ENCODE measurements at places on chromosomes 13 and 19.

DNA sequence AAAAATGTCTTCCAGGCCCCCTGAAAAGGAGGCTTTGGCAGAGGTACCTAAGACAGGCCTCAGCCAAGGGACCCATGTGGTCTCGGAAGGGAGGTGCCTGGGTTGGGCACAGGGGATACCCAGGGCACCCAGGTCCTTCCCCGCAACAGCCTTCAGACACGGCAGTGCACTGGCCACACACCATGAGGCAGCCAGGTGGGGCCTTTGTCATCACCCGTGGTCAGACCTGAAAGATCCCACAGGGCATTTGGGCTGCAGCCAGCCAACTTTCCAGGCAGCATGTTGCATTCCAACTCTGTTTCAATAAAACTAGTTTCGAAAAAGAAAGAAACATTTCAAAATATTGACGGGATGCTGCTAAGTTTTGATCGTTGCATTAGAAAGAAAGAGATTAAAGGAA is 4.7 kb upstream of the TUBGCP3 start:
- no peak for DNase-seq

DNA sequence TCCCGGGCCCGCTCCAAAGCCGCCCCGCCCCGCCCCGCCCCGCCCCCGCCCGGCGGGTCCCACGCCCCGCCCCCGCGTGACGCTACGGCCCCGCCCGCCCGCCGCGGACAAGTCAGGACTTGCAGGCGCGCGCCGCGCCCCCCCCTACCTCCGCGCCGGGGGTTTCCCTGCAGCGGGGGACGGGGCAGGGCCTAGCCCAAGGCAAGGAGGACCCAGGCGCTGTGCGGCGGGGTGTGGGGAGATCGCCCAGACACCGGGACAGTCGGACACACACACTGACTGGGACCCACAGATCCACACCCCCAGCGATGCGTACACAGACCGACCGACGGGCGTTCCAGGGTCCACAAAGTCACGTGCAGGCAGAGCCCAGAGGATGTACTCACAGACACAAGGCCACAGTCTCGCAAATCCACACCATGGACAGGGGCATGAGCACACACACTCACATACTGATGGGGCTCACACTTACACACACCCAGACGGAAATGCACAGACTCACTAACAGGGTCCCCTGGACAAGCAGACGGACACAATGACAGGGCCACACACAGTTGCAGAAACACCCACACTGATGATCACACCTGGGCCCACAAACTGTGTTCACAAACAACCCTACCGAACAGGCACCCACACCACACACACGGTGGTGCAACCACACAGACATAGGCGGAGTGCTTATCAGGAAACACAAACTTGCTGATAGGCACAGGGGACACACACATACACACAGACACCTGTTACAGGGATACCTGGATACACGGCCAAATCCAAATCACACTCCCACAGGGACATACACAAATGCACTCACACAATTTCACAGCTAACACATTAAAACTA is 436 bp upstream of the BBC3 start:
- DNase-seq: peak; percentile 90

DNA sequence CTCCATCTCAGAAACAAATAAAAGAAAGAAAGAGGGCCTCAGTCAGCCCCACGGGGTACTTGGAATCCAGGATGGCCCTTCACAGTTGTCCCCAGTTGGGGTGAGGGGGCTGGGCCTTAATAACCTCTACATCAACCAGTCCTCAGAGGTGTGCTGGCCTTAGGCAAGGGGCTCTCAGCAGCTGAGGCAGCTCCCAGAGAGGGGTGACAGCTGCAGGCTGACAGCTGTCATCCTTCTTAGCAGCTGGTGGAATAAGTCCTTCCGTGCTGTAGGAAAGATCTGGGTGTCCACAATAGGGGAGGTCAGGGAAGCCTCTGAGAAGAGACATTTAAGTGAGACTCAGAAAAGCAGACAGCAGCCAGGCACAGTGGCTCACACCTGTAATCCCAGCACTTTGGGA is 7.4 kb downstream of the BCAM start:
- no peak for DNase-seq

GRCh38 chr19:3477951-3478350 is 2.4 kb downstream of the SMIM24 start:
- no peak for DNase-seq

GRCh38 chr19:35495107-35496064 is 5.1 kb upstream of the KRTDAP start:
- DNase-seq: peak; percentile 72

DNA sequence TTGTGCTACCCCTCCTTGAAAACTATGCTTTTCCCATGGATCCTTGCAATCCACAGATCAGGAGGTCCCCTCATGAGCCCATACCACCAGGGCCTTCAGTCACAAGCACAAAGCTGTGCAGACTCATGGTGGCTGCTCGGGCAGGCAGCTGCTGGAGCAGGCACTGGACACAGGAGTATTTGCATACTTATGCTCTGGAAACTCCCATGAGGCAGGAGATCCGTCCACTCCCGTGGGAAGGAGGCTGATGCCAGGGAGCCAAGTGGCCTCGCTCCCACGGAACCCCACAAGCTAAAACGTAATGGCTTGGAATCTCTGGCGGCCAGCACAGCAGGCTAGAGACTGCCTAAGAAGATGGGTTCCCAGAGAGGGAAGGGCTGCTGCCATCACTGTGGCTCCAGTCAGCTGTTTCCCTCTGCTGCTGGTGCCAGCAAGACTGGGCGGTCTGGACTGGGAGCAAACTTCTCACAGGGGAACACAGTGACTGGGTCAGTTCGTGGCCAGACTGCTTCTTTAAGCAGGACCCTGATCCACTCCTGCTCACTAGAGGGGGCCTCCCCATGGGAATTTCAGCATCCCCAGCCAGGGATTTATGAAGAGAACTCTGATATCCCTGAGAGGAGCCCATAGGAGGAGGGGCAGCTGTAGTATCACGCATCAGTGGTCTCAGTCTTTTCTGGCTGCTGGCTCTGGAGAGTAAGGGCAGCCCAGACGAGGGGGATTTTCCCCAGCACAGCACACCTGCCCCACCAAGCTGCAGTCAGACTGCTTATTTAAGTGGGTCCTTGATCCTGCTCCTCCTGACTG is 370.3 kb upstream of the ATXN8OS start:
- DNase-seq: no peak

- no peak for DNase-seq
Measured at GRCh38 chr13:68257111-68257842, 1027.1 kb upstream of the PCDH9 start.

GRCh38 chr19:33186431-33187182 is 7.5 kb upstream of the LRP3 start:
- no peak for DNase-seq

GRCh38 chr19:56167064-56167578 is 8.7 kb upstream of the GALP start:
- DNase-seq: no peak

DNA sequence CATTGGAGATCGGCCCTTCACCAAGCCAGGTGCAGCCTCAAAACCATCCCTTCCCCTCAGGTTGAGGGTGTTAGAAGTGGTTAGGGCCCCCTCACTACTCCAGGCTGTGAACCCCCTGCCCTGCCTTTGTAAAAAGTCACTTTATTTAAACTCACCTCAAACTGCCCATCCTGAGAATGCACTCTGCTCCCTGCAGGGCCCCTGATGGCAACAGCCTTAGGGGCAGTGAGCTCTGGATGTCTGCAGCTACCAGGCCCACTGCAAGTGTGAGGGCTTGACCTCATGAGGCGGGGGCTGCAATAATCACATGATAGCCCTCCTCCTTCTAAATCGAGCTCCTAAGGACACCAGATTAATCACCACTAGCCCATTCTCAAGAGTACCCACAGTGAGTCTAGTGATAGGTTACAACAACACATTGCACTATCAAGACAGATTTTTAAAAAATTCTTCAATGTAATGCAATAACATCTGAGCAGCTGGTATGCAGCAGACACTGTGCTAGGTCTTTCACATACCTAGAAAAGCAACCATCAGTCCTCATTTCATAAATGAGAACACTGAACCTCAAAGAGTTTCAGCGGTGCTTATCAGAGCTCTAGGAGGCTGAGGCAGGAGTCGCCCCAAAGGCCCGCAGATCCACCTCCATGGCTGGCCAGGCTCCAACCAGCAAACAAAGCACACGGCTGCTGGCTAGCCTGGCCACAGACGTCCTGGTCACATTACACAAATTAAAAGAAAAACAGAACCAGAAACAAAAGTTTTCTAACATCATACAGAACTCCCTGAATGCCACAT is 26.0 kb downstream of the SLC7A1 start:
- DNase-seq: no peak

GRCh38 chr13:97752961-97753668 is 200.4 kb upstream of the IPO5 start:
- no peak for DNase-seq

- DNase-seq: no peak
Measured at GRCh38 chr13:78028960-78029359, 110.3 kb upstream of the EDNRB start.

GRCh38 chr19:56098731-56099568 is 22.1 kb downstream of the ZNF787 start:
- no peak for DNase-seq

DNA sequence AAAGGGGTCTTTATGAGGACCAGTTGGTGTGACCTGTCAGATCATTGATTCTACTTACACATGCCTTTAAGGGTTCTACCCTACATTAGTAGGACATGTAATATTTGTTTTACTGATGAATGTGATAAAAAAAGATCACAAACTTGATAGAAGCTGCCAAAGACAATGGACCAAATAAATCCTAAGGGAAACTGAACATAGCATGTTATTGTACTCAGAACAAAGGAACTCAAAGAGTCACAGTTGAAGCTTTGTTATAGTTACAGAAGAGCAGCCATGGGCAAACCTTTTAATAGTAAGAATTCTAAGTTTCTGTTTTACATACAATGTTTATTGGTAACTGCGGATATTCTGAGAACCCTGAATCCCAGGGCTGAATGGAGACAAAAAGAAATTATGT is 780.1 kb downstream of the SLITRK6 start:
- DNase-seq: no peak

- DNase-seq: no peak
Measured at GRCh38 chr13:57470491-57470890, 161.1 kb upstream of the PCDH17 start.

- peak; percentile 44 for DNase-seq
Measured at GRCh38 chr19:12668932-12669269, 2.3 kb downstream of the WDR83 start.

DNA sequence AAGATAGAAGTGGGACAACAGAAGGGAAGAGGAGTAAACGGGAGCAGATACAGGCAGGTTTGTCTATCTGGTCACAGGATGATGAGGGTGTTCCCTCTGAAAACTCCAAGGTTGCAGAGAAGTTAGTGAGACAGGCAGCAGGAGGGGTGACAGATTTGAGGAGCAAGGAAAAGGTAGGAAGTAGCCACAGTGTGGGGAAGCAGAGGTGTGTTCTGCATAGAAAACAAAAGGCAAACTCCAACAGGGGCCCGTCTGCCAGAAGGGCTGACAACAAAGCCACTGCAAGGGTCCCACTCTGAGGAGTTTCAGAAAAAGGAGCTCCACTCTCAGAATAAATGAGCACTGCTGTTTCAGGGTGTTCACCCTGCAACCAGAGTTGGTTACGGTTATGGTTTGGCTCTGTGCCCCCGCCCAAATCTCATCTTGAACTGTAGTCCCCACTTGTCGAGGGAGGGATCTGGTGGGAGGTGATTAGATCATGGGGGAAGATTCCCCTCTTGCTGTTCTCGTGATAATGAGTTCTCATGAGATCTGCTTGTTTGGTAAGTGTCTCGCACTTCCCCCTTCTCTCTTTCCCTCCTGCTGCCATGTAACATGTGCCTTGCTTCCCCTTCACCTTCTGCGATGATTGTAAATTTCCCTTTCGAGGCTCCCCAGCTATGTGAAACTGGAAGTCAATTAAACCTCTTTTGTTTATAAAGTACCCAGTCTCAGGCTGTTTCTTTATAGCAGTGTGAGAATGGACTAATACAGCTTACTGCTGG is 32.1 kb downstream of the SMAD9 start:
- DNase-seq: no peak

GRCh38 chr13:100872761-100873160 is 198.2 kb upstream of the TMTC4 start:
- DNase-seq: no peak

DNA sequence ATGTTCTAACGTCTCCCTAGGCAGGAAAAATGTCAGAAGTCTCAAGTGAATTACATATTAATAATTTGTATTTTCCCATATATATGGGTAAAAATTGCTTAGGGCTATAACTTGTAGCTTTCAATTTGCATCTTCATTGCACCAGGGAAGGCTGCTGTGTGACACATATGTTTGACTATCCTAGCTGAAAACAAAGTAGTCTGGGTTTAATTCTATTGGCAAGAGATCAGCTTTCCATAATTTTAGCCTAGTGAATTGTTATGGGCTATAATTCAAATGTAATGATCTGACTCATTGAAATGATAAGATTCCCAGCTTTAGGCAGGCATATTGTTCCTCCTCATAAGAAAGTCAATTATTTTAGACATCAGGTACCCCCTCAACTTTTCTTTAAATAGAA is 553.1 kb downstream of the DCT start:
- DNase-seq: no peak

All from stimulated activated CD4-positive, alpha-beta T cell treated with anti-CD3 and anti-CD28 coated beads, Interleukin-15, amount 100 ng/mL, for 48 hours (primary cell).